HT-29 (cell line): ENCODE measurements at places on chromosomes 1 and 21. TPM values are rescaled to one million over a fixed set of nuclear protein-coding genes. Genes with fewer than 3 reads are reported as not detected.

The ALX3 gene
- not detected in 2 replicates for total RNA-seq

The PEAR1 gene
- total RNA-seq, result 1.2 and 1.4 TPM in 2 replicates

The OR2T33 gene
- not detected in 2 replicates for total RNA-seq

The OR10J1 gene
- not detected in 2 replicates for total RNA-seq

The RPL11 gene
- 1,290 and 1,388 TPM in 2 replicates for total RNA-seq

The CAMSAP2 gene
- 7.2 and 7.3 TPM in 2 replicates for total RNA-seq

The MAB21L3 gene
- total RNA-seq, result not detected in 2 replicates

The RPE65 gene
- not detected in 2 replicates for total RNA-seq

The PAPPA2 gene
- not detected in 2 replicates for total RNA-seq

The AKNAD1 gene
- total RNA-seq, result 0.64 TPM in 1 of 2 replicates, not detected in the other

The CHODL gene
- total RNA-seq, result not detected in 2 replicates

The CHI3L2 gene
- total RNA-seq, result 0.16 TPM in 1 of 2 replicates, not detected in the other

The HPDL gene
- total RNA-seq, result 101 and 113 TPM in 2 replicates

The AMY1A gene
- not detected in 2 replicates for total RNA-seq

The GUCA2B gene
- 0.26 and 0.84 TPM in 2 replicates for total RNA-seq

The FAM131C gene
- 0.34 and 0.43 TPM in 2 replicates for total RNA-seq

The DDAH1 gene
- 75.6 and 82.7 TPM in 2 replicates for total RNA-seq

The IL22RA1 gene
- 21.7 and 32.8 TPM in 2 replicates for total RNA-seq

The FAM229A gene
- 2.6 and 12.4 TPM in 2 replicates for total RNA-seq

The FCAMR gene
- 0.03 and 0.18 TPM in 2 replicates for total RNA-seq

The KRTAP19-3 gene
- not detected in 2 replicates for total RNA-seq

The HES5 gene
- 0.28 and 0.42 TPM in 2 replicates for total RNA-seq

The CBR3 gene
- total RNA-seq, result 0.16 TPM in 1 of 2 replicates, not detected in the other

The NBPF10 gene
- total RNA-seq, result 0.20 and 0.37 TPM in 2 replicates

The STMN1 gene
- 80.1 and 83.8 TPM in 2 replicates for total RNA-seq

The TNN gene
- not detected in 2 replicates for total RNA-seq

The GPR89A gene
- 14.1 and 19.8 TPM in 2 replicates for total RNA-seq

The PKLR gene
- 0.28 TPM in 1 of 2 replicates, not detected in the other for total RNA-seq

The MAP3K21 gene
- 10.1 and 10.8 TPM in 2 replicates for total RNA-seq

The SMPDL3B gene
- 16.2 and 18.2 TPM in 2 replicates for total RNA-seq

The GREM2 gene
- total RNA-seq, result not detected in 2 replicates

The CD1E gene
- total RNA-seq, result not detected in 2 replicates

The ZBTB8B gene
- not detected in 2 replicates for total RNA-seq

The FMOD gene
- 0.10 TPM in 1 of 2 replicates, not detected in the other for total RNA-seq

The OR2L2 gene
- total RNA-seq, result not detected in 2 replicates

The RGS1 gene
- not detected in 2 replicates for total RNA-seq

The FCER1G gene
- not detected in 2 replicates for total RNA-seq

The C2CD4D gene
- 3.5 and 5.2 TPM in 2 replicates for total RNA-seq

The SLAMF6 gene
- not detected in 2 replicates for total RNA-seq

The CASQ1 gene
- total RNA-seq, result not detected in 2 replicates

The S100B gene
- total RNA-seq, result not detected in 2 replicates

The YTHDF2 gene
- total RNA-seq, result 45.5 and 46.6 TPM in 2 replicates

The MEX3A gene
- total RNA-seq, result 9.3 and 13.3 TPM in 2 replicates

The EXO1 gene
- 7.9 and 9.5 TPM in 2 replicates for total RNA-seq

The MTARC2 gene
- total RNA-seq, result 4.2 and 6.6 TPM in 2 replicates

The SLC19A2 gene
- 15.6 and 16.8 TPM in 2 replicates for total RNA-seq
